ENCODE measurements at places on chromosomes 6 and 20. TPM values are rescaled to one million over a fixed set of nuclear protein-coding genes. Genes with fewer than 3 reads are reported as not detected.

Gene TREML2
- 2.7 TPM for total RNA-seq

Gene STMND1
- not detected for total RNA-seq

Gene CD24
- total RNA-seq, result 0.23 TPM

Gene PRPH2
- total RNA-seq, result 0.07 TPM

- DNase-seq, result no peak
Measured at GRCh38 chr20:50320901-50321796, 130.5 kb downstream of the CEBPB start.

GRCh38 chr6:104816125-104816524 lies 43.6 kb downstream of the HACE1 start:
- no peak for DNase-seq

Gene LAMP5
- not detected for total RNA-seq

Gene LPA
- total RNA-seq, result not detected

DNA sequence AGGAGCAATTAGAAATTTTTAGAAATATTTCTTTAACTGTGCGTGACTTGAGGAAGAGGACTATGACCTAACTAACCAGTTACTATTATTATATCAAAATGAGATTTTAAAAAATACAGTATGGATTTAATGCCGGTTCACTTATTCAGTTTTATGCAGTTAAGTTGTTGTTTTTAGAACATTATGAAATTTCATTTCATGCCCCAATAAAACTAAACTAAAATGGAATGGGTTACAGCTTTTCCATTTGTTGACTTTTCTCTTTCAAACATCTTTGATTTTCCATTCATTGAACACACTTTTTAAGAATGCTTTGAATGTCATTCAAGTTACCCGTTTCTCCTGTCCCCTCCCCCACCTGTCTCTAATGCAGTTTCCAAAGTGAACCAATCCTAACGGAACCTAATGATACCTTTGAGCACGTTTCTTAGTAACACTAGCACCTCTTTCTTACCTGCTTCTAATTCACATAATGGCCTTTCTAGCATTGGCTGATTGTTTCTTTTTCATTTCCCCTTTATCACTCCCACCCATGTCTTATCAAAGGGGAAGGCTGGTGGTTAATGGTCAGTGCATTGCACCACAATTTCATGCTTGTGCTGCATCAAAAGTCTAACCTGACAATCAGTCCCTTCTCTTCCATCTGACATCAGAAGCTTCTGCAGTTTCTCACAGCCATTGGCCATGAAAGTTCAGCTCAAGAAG lies 262.2 kb upstream of the TAB2 start:
- no peak for DNase-seq

GRCh38 chr6:89485320-89485719 lies 52.4 kb downstream of the ANKRD6 start:
- DNase-seq, result no peak

DNA sequence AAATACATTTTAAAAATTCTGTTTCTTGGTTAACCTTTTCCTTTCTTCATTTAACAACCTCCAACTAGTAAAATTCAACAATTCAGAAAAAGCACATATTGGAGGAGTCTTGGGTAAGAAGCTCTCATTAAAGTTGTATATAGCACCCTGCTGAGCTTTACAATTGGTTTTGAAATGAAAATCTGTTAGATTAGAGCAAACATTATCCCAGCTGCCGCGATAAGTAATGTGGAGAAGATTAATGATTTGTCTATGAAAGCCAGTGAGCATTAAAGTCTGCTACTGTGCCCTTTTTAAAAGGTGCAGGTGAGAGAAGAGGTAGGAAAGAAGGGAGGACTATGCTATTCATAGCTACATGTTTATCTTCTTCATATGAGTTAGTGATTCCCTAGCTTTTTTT lies 201.5 kb downstream of the ZFAND3 start:
- no peak for DNase-seq

Gene SPATA25
- 0.55 TPM for total RNA-seq

- no peak for DNase-seq
Measured at GRCh38 chr6:16551466-16551865, 209.8 kb downstream of the ATXN1 start.

DNA sequence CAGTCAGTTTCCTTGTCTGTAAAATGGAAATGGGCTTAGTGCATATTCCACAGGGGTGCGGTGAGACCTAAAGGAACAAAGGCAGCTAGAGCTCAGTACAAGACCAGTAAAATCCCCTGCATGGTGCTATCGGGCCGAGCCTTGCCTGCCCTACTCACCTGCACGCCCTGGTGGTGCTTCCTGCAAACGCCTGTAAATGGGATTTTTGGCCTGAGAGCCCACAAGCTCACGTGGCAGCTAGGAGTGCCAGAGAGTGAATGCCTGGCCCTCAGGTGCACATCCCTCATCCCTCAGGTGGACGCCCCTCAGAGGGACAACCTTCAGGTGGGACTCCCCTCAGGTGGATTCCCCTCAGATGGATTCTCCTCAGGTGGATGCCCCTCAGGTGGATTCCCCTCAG lies 48.0 kb upstream of the VSX1 start:
- no peak for DNase-seq

DNA sequence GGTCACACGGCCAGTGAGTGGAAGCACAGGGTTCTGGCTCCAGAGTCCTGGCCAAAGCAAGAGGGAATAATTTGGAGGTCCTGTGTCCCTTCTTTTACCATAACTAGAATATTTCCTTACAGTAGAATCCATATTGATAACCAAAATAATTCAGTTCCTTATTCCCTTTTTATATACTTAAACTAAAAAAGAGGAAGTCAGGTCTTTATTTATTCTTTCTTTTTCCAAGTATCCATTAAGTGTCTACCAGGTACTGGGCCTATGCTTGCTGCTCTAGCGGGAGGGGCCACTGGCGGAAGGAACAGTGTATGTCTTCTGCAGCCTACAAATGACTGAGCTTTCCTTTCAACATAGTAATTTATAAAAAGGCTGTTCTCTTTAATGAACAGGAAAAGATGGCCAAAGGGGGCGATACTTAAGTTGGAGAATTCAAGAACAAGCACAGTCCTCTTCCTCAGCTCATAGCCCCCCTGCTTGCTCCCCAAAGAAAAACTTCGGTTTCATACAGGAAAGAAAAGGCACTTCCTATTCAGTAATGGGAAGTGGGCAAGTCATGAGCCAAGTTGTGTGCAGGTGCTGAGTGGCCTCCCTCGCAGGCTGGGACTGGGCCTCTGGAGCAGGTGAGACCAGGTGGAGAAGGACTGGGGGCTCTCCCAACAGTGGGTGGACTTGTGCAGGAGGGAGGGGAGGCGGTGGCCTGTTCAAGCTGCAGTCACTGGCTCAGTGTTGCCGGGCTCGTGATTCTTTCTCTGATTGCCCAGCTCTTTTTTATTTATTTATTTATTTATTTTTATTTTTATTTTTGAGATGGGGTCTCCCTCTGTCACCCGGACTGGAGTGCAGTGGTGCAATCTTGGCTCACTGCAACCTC lies 110.9 kb downstream of the ARMC2 start:
- no peak for DNase-seq

DNA sequence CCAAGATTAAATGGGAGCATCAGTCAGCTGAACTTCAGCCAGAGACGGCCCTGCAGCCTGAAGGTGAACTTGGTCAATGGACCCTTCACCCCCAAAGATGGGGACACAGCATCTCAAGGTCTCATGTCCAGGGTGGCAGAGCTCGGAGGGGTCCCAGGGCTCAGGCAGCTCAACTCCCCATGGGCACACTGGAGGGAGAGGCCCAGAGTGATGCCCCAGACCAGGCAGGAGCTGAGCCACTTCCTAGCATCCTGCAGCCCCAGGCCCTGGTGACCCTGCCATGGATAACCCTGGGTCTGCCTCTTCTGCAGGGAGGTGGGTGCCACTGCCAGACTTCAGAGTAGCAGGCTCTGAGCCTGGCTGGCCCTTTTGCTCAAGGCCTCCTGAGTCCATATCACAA lies 27.5 kb upstream of the EMILIN3 start:
- DNase-seq, result no peak

DNA sequence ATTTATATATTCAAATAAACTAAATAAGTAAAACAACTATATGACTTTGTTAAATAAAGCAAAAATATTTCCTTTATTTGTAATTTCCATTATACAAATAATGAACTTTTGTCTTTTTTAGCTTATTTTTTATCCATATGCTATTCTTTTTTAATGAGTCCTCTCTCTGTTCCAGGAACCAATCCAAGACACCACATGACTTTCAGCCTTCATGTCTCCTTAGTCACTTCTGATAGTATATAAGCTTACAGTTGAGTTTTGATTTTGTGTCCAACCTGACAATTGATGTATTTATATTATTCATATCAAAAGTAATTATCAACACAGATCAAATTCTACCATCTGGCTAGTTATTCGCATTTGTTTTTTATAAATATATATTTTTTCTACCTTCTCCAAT lies 582.3 kb upstream of the GJE1 start:
- DNase-seq, result no peak

Gene HLA-DRB1
- total RNA-seq, result 189 TPM

GRCh38 chr6:137309078-137309762 lies 90.0 kb upstream of the IFNGR1 start:
- DNase-seq, result no peak

- DNase-seq, result no peak
Measured at GRCh38 chr6:33975661-33976436, 170.0 kb downstream of the GRM4 start.

DNA sequence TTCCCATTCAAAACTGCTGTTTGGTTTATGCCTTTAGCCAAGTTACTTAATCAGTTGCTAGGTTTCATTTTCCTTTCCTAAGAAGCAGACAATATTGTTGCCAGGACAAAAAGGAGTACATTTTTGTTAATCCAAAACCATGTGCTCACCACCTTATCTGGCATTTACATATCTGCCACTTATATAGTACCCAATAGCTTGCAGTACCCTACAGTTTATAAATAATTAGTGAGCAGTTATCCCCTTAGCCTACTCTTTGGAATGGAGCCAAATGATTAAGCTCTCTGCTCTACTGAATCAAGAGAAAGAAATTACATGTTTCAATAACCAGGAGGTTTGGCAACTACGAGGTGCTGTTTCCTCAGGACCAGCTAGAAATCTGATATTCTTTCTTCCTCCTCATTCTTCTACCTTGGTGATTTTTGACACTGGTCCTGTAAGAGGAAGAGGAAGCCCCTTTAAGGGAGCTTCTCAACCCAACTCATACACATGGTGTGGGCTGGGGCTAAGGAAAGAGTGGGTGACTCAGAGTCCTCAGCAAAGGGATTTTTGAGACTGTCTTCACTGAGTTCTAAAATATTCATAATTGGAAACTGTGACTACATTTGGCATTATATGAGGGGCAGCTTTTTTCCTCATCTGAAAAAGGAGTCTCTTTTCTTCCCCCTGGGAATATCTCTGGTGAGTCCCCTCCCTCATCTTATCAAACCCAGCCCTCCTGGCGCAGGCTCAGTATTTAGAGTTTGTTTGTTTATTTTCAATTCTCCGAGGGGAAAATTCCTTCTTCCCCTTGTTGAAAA lies 1.5 kb downstream of the ZNFX1 start:
- DNase-seq, result peak; percentile 73

GRCh38 chr6:33683051-33683571 lies 28.4 kb downstream of the UQCC2 start:
- DNase-seq, result peak; percentile 50

- DNase-seq, result no peak
Measured at GRCh38 chr6:53939830-53940229, 145.0 kb downstream of the LRRC1 start.

Gene RAMACL
- 0.29 TPM for total RNA-seq

- no peak for DNase-seq
Measured at GRCh38 chr6:144179828-144180227, 29.5 kb downstream of the STX11 start.

DNA sequence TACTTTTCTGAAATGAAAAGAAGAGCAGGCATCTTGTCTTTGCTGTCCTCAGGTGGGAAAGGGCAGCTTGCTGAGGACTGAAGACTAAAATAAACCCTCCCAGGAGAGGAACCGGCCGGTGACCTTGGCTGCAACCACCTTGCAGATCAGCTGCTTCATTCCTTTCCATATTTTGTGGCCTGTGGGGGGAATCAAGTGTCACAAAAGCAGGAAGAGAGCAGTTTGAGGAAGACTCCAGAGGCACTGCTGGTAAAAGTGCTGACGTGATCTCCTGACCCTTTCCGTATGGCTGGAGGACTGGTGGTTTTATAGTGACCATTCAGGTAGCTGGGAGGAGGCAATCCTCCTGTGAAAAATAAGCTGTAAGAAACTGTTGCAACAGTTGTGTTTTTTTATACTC lies 157.0 kb downstream of the PLCB4 start:
- no peak for DNase-seq

- no peak for DNase-seq
Measured at GRCh38 chr6:98433325-98434056, 400.9 kb upstream of the POU3F2 start.

GRCh38 chr6:50952092-50952907 lies 133.6 kb downstream of the TFAP2B start:
- no peak for DNase-seq

GRCh38 chr6:83378621-83379388 lies 52.0 kb downstream of the ME1 start:
- DNase-seq, result no peak
